Omental fat pad (tissue), 4 donors: ENCODE measurements at places on chromosomes 4 and X. TPM values are rescaled to one million over a fixed set of nuclear protein-coding genes. Genes with fewer than 3 reads are reported as not detected.
A peak's percentile ranks its signal among the peaks of the same experiment; 100 is the strongest.

HSFX1 gene
- not detected for total RNA-seq

- DNase-seq = no peak
Observed at GRCh38 chr4:59553063-59553720, 1646.9 kb upstream of the ADGRL3 start.

- DNase-seq = no peak
Observed at GRCh38 chrX:65630771-65631170, 36.7 kb upstream of the MSN start.

GRCh38 chr4:8516061-8516573, 64.1 kb upstream of the GPR78 start:
- DNase-seq = no peak

LONRF3 gene
- 15.1 TPM for total RNA-seq

GRCh38 chrX:130100180-130100579, 10.1 kb downstream of the ELF4 start:
- DNase-seq = no peak

DDX3X gene
- total RNA-seq = 322 TPM

- no peak for DNase-seq
Observed at GRCh38 chr4:146900295-146900694, 45.4 kb downstream of the TTC29 start.

DNA sequence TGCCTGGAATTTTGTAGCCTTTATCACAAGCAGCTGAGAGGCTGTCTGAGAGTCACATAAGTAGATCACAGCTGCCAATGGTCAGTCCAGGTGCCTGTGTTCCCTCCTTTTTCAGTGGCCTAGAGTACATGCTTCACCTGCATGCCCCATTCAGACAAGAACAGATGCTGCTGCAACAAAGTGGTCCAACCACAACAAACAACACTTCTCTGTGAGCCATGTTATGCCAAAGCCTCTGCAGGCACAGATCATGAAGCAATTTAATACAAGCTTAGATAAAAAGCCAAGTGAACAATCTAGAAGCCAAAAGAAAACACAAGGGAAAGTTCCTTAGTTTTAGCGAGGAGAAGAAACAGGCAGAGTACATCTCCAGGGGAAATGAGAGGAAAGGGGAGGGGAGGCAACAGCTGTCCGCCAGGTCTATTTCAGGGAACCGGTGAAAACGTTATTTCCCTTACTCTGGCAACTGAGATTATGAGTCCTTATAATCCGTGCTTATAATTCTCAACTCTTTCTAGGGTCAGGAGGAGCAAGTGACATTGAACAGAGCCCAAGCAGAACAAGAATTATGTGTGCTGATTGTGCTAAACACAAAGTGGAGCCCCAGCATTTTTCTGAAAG, 92.6 kb downstream of the TSPAN5 start:
- DNase-seq = no peak

DNA sequence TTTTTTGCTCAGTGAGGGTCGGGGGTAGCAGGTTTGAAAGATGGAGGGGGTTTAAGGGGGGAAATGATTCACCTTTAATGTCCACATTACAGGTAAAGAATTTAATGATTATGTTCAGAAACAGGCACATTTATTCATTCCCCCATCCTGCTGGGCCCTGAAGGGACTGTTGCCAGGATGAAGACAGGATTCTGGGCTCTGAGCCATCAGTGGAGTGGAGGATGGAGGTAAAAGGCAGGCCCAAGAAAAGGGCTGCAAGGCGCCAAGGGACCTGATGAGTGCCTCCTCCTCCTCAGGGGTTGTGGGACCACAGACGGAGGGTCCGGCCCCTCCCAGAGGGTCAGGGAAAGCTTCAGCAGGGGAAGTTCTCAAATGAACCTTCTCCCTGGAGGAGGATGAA, 40.4 kb upstream of the PROM1 start:
- DNase-seq = no peak

ADH1C gene
- 33.9 TPM for total RNA-seq

GRCh38 chrX:9738151-9738550, 27.5 kb downstream of the GPR143 start:
- DNase-seq = no peak

- DNase-seq = no peak
Observed at GRCh38 chr4:84669201-84669600, 86.3 kb downstream of the CDS1 start.

- no peak for DNase-seq
Observed at GRCh38 chr4:19486400-19486799, 765.3 kb upstream of the SLIT2 start.

DNA sequence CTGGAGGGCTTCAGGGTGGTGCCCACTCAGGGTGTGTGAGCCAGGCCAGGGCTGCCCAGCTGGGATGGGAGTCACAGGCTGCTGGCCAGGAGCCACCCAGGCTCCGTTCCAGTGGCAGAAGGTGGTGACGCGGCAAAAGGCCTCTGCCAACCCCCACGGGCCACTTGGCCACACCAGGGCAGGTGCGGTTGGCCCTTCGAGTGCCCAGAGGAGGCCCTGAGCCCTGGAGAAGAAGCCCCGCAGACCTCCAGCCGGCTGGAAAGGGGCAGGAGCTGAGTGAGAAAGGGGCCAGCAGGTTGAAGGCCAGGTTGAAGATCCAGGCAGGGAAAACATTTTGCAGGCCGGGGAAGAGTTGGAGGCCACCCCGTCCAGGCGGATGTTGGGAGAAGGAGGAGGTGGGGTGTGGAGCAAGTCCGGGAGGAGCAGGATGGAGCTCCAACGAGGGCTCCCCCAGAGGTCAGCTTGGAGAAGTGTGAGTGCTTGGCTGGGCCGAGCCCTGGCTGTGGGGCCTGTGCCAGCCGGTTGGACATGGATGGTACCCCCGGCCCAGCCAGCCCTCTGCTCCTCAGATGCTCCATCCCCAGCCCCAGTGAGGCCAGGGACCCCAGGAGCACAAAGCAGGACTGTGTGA, 2.8 kb upstream of the CPLX1 start:
- no peak for DNase-seq

AKAP14 gene
- total RNA-seq = not detected

GRCh38 chr4:148044912-148045352, 313.0 kb downstream of the ARHGAP10 start:
- DNase-seq = no peak

CXCL8 gene
- 13.8 TPM for total RNA-seq

CYSLTR1 gene
- 10.6 TPM for total RNA-seq

DNA sequence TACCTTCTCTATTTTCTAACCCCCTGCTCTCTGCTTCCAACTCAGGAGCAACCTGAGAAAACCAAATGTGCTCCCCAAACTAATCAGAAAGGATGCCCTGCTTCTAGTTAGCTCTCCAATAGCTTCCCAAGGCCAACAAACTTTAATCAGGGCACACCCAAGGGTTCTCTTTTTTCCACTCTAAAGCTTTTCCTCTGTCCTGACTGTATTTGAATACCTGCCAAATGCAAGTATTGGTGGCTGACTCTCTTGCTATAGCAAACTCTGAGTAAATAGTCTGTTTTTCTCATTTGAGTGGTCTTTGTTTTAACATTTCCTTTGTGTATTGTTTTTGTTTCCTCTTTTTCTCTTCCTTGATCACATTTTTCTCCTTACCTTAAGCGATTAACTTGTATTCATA, 52.5 kb downstream of the GBA3 start:
- DNase-seq = no peak

GBA3 gene
- not detected for total RNA-seq

- DNase-seq = no peak
Observed at GRCh38 chr4:25350561-25350960, 26.5 kb upstream of the ANAPC4 start.

HMX1 gene
- not detected for total RNA-seq

FRG2 gene
- not detected for total RNA-seq

- DNase-seq = no peak
Observed at GRCh38 chr4:181479141-181479540, 764.1 kb upstream of the TENM3 start.

NDNF gene
- 0.84 TPM for total RNA-seq

DNA sequence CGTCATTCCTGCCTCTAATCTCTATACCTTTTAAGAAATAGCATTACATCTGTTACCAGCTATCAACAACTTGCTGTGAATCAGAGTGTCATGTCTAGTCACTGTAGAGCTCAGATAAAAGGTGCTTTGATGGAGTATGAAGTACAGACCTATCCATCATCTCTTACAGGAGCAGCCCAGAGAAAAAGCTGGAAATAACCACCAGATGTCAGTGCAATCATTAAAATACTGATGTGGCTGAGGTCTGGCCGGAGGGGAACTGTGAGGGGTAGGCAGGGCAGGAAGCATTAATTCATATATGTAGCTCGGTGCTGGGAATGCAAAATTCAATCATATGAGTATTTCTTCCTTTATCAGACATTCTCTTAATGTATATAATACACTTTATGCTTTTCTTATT, 100.6 kb downstream of the AKAP4 start:
- no peak for DNase-seq

- DNase-seq = peak; percentile 36
Observed at GRCh38 chrX:15471028-15471427, 22.1 kb downstream of the PIR start.

KLKB1 gene
- total RNA-seq = 1.3 TPM

GRCh38 chr4:8740666-8741395, 130.8 kb downstream of the HMX1 start:
- DNase-seq = no peak

DNA sequence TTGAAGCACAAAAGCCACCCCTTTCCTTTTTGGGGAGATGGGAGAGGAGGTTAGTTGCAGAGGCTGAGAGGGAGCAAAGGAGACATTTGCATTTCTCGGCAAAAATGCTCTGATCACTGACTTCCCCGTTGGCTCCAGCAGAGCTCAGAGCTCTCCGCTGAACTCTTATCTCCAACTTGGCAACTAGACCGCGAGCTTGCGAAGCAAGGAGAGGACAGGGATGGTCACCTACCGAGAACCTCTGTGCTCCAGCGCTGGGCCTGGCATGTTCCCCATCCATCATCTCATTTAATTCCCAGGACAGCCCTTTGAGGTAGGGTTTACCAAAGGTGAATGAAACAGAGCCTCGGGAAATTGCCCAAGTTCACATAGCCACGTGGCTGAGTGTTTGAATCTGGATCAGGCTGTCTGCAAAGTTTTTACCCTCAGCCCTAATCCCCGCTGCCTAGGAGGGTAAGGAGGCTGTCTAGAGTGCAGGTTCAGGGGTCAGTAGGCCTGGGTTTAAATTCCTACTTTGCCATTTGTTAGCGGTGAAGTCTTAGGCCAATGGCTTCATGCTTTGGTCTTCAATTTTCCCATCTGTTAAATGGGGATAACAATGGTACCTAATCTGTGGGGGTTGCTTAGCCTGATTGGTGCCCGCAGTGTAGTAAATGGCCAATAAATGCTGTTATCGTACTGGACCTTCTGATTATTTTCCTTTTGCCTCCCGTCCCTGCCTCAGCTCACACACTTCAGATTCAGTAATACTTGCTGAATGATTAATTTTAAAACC, 3.8 kb upstream of the CITED1 start:
- DNase-seq = no peak

BANK1 gene
- total RNA-seq = 7.7 TPM

DNA sequence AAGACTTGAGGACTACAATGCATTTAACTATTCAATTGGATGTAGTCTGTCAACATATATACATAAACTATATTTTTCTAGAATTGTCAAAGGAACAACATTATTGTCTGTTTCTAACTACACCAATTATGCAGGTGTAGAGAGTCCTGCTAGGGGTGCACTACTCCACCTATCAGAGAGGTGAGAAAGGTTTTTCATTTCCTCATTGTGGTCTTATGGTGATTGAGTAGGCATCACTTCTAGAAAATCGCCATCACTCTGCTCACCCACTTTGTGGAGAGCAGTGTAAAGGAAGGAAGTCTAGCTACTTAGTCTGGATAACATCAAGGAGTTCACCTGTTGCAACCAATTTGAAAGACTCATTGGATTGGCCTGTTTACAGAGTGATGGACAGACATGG, 4.4 kb upstream of the ADH1C start:
- DNase-seq = no peak

SSX2 gene
- total RNA-seq = not detected

DNA sequence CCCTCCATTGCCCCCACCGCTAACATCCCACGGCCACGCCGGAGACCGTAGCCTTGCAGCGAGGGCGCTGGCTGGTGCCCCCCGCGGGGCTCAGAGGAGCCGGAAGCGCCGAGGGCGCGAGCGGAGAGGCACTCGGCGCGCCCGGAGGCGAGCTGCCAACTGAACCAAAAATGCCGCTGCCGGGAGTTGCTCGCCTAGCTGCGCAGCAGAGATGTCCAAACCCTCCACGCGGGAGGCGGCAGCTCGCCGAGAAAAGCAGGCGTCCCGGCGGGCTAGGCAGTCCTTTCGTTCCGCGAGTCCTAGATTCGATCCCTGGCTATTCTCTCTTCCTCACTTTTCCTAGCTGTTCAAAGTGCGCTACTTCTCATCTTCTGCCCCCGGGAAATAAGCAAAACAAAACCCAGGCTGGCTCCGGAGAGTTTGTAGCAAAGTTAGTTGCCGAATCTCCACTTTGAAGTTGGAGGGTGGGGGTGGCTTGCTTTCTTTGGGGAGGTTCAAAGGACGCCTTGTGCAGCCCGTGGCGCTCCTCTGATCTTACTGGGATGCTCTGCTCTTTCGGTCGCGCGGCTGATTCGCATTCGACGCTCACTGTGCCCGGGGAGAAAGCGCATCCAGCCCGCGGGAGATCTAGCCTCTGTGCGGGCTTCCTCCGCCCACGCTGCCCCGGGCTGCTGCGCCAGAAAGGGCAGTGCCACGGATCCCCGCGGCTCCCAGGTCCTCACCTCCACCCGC, 723 bp downstream of the NKX6-1 start:
- DNase-seq = no peak

SPACA5B gene
- total RNA-seq = not detected

GRCh38 chrX:106959901-106960300, 39.7 kb downstream of the CLDN2 start:
- no peak for DNase-seq

DNA sequence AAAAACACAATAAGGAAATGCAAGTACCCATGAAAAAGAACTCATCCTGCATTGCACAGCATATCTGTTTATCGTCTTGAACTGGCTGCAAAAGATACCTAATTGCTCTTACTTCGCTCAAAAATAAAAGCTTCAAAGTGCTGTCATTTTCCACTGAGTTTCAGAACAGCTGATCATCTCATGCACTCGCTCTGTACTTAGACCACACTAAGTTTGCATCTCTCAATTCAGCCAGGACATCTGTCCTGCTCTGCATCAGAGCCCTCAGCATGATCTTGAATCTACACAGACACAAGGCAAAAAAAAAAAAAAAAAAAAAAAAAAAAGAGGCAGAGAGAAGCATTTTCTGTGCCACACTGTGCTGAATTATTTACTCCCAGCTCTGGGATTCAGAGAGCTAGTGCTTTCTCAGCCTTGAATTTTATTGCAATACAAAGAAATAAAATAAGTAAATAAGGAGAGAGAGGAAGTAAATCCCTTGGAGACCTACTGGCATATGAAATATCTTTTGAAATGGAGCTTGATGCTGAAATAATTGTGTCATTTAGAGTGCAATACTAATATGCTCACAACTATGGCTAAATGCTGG, 81.3 kb downstream of the PPP1R2C start:
- no peak for DNase-seq

GRCh38 chr4:109574443-109574850, 14.4 kb downstream of the MCUB start:
- DNase-seq = no peak

- DNase-seq = no peak
Observed at GRCh38 chr4:16187455-16187854, 38.8 kb downstream of the TAPT1 start.

GRCh38 chr4:71195924-71196323, 142.9 kb upstream of the SLC4A4 start:
- DNase-seq = no peak

GRCh38 chr4:74410272-74410671, 34.7 kb upstream of the AREG start:
- DNase-seq = no peak

GRCh38 chr4:37876156-37876555, 14.7 kb upstream of the TBC1D1 start:
- no peak for DNase-seq

GRCh38 chrX:1743663-1744062, 128.8 kb downstream of the ASMT start:
- DNase-seq = no peak
